ENCODE measurements at places on chromosomes 4 and X. TPM values are rescaled to one million over a fixed set of nuclear protein-coding genes. Genes with fewer than 3 reads are reported as not detected.

GRCh38 chrX:40845331-40845911, 110.1 kb upstream of the MED14 start:
- no peak for DNase-seq
- H3K27me3 ChIP-seq = no peaks in the 10 kb centered on the region
- no peak overlapping the region for H3K4me3 ChIP-seq
- no peaks in the 10 kb centered on the region for H3K36me3 ChIP-seq
- no peaks in the 10 kb centered on the region for H3K4me1 ChIP-seq

TMEM255A gene
- 0.03 TPM for polyA plus RNA-seq

WAS gene
- 0.09 TPM for polyA plus RNA-seq

- no peaks in the 10 kb centered on the region for H3K27me3 ChIP-seq
- no peaks in the 10 kb centered on the region for H3K4me1 ChIP-seq
- no peak overlapping the region for H3K27ac ChIP-seq
- no peak overlapping the region for H3K4me3 ChIP-seq
- H3K36me3 ChIP-seq = no peaks in the 10 kb centered on the region
Measured at GRCh38 chr4:152039691-152040090, 278.9 kb upstream of the GATB start.

DNA sequence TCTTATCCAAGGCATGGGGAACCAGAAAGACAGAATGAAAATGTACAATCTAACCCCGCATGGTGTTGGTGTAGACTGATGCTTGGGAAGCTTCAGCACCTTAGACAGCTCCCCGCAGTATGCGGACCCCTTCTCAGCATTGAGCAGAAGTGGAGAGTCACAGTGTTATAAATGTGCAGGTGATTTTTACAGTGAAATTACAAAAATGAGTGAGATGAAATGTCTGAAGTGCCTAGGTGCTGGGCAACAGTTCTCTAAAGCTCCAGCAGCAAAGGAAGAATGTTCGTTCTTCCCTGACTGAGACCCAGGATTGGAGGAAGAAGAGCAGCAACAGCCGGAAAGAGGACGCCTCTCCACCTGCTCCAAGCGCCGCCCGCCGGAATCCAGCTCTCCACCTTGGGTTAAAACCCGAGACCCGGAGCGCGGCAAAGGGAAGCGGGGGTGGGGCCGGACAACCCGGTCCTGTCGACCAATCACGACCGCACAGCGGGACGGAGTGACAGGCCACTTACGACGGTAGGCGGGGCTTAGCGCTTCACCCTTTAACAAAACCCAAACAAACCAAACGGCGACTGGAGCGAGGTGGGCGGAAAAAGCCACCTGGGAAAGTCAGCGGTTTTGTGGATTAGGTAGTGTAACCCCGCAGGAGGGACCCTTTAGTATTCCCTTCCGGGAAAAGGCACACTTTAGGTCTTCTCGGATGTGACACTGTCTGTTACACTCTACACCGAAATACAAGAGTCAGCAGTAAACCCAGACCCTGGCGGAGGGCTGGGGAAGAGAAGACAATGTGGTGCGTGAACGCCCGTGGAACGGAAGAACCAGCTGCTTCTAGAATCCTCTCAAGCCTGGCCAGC, at the start of gene GLRA3:
Gene GLRA3 (minus strand): TSS at position 403 of the 857 bp plus-strand sequence. CDS start 436 bp downstream, outside the sequence.
- no peaks in the 10 kb centered on the region for H3K36me3 ChIP-seq
- H3K27me3 ChIP-seq = no peaks in the 10 kb centered on the region
- H3K4me3 ChIP-seq = no peak within 1 kb of the TSS
- no peak within 1 kb of the TSS for H3K27ac ChIP-seq
- no peak for DNase-seq

DNA sequence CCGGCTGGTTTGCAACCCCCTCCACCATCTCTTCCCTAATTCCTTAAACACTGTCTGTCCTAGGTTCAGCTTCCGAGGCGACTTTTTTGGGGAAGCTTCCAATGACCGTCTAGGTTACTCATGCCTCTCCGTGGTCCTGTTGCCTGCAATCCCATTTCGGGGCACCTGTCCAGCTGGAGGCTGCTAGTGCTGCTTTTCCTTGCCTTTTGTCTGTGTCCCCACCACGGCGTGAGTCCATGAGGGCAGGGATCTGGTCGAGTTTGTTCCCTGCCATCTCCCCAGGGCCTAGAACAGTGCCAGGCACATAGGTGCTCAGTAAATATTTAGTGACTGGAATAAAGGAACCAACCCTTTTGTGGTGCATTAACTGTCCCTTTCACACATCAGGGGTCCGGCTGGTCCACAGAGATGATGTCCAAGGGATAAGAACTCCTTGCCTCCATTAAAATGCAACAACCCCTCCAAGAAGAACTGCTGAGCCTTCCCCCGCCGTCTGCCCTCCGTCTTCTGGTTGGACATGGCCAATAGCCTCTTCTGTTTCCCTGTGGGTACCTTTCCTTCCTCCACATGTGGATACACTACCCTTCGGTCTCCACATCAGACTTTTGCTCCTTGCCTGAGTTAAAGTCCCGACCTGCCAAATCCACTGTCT, 5.7 kb upstream of the SORCS2 start:
- peaks cover 30% of the 10 kb centered on the region for H3K27me3 ChIP-seq
- H3K4me3 ChIP-seq = no peak overlapping the region
- no peak for DNase-seq
- H3K4me1 ChIP-seq = no peaks in the 10 kb centered on the region
- no peak overlapping the region for H3K27ac ChIP-seq

DNA sequence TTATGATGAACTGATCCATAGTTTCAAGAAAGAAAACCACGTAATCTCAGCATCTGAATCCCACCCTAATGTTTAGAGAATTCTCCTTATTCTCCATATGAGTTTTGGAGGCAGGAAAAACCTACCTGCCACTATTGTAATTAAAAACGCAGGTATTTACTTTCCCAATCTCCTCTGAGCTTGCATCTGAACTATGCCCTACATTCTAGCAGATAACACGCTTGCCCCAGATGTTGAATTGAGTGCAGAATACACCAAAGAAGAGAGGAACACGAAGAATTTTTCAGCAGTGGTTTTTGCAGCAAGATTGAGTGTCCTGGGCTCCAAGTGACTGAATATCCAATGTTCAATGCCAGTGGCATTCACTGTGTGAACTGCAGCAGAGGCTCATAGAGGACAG, 182.4 kb downstream of the COX18 start:
- DNase-seq = no peak
- no peaks in the 10 kb centered on the region for H3K4me1 ChIP-seq
- no peaks in the 10 kb centered on the region for H3K27me3 ChIP-seq
- H3K4me3 ChIP-seq = no peak overlapping the region

ARMCX4 gene
- 0.31 TPM for polyA plus RNA-seq

GRCh38 chr4:143424276-143424675, 87.6 kb downstream of the GAB1 start:
- H3K27me3 ChIP-seq = no peaks in the 10 kb centered on the region
- no peak overlapping the region for H3K27ac ChIP-seq
- H3K4me3 ChIP-seq = no peak overlapping the region
- no peaks in the 10 kb centered on the region for H3K36me3 ChIP-seq
- no peaks in the 10 kb centered on the region for H3K4me1 ChIP-seq

DNA sequence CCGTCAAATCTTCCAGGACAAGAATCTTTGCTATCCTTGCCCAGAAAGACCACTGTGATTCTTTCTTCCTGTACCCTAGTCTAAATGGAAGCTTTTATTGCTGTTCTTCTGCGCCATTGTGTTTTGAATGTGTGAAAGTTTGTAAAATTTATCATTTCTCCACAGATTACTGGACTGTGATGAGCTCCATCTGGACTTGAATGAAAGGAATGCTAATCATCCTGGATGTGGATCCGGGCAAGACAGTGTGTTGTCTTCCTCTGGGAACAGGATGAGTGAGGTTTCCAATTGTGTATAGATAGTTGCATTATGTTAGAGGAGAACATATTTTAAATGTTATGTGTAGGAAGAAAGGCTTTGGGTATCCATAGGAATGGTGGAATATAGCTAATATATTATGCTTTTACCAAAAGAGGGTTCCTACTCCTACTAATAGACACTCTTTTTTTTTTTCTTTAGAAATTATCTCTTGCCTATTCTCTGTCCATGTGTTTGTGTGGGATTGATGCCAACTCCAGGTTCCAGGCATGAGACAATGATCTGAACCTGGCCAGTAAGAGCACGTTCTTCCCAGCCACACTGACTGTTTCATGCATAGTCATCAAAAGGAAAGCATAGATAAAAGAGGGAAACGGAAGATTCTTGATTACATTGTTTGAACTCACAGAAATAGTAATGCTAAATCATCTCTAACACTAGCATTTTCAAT, 803.6 kb upstream of the ADGRL3 start:
- H3K4me1 ChIP-seq = no peaks in the 10 kb centered on the region
- H3K27me3 ChIP-seq = no peaks in the 10 kb centered on the region
- no peak overlapping the region for H3K4me3 ChIP-seq

DNA sequence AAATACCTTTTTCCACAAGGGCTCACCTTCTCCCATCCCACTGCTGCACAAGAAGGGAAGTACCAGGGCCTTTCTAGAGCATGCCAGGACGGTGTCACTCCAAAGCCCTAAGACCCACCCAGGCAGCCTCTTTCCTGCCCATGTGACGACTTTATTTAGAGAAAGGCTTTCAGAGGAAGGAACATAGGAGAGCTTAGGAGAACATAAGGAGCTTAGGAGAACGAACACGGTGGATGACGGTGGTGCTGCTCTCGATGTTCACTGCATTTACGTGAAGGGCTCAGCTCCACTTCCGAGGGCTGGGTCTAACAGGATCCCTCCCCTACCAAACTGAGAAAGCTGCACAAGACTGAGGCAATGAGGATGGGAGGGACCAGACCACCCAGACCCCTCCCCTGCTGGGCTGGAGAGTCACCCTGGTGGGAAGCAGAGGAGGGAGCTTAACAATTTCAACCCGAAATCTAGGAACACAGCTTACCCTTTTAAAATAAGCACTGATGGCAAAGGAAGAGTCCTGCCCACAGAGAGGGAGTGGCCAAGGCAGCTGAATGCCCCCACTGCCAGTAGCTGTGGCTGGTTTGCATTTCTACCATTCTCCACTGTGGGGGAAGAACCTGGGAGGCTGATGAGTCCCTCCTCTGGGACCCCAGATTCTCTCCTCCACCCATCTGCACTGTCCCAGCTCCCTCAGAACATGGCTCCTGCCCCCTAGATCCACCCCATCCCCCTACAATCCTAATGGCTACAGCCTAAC, 29.8 kb downstream of the ZFYVE28 start:
- DNase-seq = no peak
- no peaks in the 10 kb centered on the region for H3K36me3 ChIP-seq
- no peaks in the 10 kb centered on the region for H3K4me1 ChIP-seq
- H3K27me3 ChIP-seq = peaks cover 34% of the 10 kb centered on the region
- H3K4me3 ChIP-seq = no peak overlapping the region
- no peak overlapping the region for H3K27ac ChIP-seq

DNA sequence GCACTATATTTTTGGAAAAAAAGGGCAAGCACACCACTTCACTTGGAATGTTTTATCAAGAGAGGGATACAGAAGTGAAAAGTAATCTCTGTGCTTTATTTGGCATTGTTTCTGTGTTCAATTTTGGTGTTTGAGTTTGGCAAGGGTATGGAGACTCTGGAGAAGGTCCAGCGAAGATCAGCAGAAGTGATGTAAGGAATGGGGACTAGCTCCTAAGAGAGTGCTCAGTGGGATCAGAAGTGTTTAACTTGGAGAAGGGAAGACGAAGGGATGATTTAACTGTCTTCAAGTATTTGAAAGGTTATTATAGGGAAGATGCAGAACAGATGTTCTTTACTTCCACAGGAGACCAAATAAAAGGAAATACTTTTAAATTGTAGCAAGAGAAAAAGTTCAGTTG, 74.3 kb downstream of the CFAP299 start:
- no peaks in the 10 kb centered on the region for H3K27me3 ChIP-seq
- no peaks in the 10 kb centered on the region for H3K4me1 ChIP-seq
- no peak overlapping the region for H3K4me3 ChIP-seq
- H3K27ac ChIP-seq = no peak overlapping the region
- no peak for DNase-seq

GRCh38 chr4:138639018-138639741, 376.4 kb upstream of the NOCT start:
- H3K27ac ChIP-seq = no peak overlapping the region
- no peak overlapping the region for H3K4me3 ChIP-seq

- no peak for DNase-seq
- no peaks in the 10 kb centered on the region for H3K4me1 ChIP-seq
- H3K27ac ChIP-seq = no peak overlapping the region
- H3K36me3 ChIP-seq = no peaks in the 10 kb centered on the region
- H3K4me3 ChIP-seq = no peak overlapping the region
Measured at GRCh38 chrX:75989806-75990590, 182.9 kb upstream of the PBDC1 start.

- DNase-seq = no peak
- no peak overlapping the region for H3K4me3 ChIP-seq
- no peak overlapping the region for H3K27ac ChIP-seq
- no peaks in the 10 kb centered on the region for H3K27me3 ChIP-seq
Measured at GRCh38 chrX:1546691-1547251, 9.8 kb upstream of the P2RY8 start.

CACNA1F gene
- not detected for polyA plus RNA-seq

HOPX gene
- 8.5 TPM for polyA plus RNA-seq

DNA sequence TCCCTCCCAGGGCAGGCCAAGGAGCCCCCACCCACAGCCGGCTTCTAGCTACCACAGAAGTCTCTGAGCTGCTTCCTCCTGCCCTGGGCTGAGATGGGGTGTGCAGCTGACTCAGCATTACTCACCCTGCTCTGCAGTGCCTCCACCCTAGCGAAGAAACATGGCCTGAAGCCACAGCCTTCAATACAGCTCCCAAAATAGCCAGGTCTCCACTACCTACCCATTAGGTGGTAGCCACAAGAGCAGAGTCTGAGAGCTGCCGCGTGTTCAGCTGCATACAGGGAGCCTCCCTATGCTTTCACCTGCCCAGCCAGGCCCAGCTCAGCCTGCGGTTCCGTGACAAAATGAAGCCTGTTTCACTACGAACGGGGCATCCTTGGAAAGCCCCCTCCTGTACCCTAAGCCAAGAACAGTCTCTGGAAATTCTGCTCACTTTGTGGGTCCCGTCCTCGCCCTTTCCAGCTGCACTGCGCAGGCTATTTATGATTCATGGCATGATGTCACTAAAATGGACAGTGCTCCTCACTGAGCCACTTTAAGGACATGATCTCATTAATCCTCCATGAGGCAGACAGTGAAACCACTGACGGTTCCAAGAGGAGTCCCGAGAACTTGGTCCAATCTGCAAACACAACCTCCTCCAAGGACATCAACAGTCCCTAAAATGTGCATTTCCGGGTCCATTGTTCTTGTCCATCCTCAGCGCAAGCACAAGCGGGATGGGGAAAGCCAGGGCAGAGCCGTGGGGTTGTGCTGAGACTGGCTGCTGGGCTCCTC, 20.2 kb downstream of the WDR1 start:
- DNase-seq = peak; percentile 81
- H3K27ac ChIP-seq = peak overlapping the region; percentile 89
- peaks cover 73% of the 10 kb centered on the region for H3K36me3 ChIP-seq
- no peaks in the 10 kb centered on the region for H3K27me3 ChIP-seq
- no peak overlapping the region for H3K4me3 ChIP-seq

GRCh38 chrX:104254442-104255115, at the start of gene ESX1:
ESX1 (minus strand) TSS chrX:104254933; CDS start chrX:104254849, 84 bp downstream.
- H3K4me3 ChIP-seq = peak within 1 kb of the TSS; percentile 67
- no peak within 1 kb of the TSS for H3K27ac ChIP-seq
- H3K27me3 ChIP-seq = peaks cover 38% of the 10 kb centered on the region

DNA sequence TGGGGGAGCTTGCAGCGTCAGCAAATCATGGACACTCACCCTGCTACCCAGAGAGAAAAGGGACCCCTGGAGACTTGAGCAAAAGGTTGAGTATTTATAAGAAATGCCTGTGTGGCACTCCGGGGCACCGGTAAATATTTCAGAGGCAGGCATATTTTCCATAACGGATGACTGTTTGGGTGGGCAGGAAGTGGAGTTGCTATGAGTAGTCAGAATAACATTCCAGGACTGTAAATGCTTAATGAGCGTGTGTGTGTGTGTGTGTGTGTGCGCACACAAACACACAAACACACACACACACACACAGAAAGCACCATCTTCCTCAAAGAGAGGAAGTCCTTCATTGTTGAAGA, 74.6 kb downstream of the MXRA5 start:
- no peaks in the 10 kb centered on the region for H3K27me3 ChIP-seq
- H3K4me3 ChIP-seq = peak overlapping the region; percentile 58
- H3K4me1 ChIP-seq = peaks cover 22% of the 10 kb centered on the region

C4orf46 gene
- 6.6 TPM for polyA plus RNA-seq

GRIA3 gene
- 0.10 TPM for polyA plus RNA-seq

Data from keratinocyte (primary cell).